ENCODE measurements at places on chromosomes 4 and X.

- DNase-seq = no peak
Measured at GRCh38 chr4:158169506-158169905, 3.3 kb downstream of the GASK1B start.

- no peak for DNase-seq
Measured at GRCh38 chr4:57084360-57084759, 25.8 kb downstream of the IGFBP7 start.

GRCh38 chr4:8105306-8106100 is 53.1 kb downstream of the ABLIM2 start:
- DNase-seq = no peak

DNA sequence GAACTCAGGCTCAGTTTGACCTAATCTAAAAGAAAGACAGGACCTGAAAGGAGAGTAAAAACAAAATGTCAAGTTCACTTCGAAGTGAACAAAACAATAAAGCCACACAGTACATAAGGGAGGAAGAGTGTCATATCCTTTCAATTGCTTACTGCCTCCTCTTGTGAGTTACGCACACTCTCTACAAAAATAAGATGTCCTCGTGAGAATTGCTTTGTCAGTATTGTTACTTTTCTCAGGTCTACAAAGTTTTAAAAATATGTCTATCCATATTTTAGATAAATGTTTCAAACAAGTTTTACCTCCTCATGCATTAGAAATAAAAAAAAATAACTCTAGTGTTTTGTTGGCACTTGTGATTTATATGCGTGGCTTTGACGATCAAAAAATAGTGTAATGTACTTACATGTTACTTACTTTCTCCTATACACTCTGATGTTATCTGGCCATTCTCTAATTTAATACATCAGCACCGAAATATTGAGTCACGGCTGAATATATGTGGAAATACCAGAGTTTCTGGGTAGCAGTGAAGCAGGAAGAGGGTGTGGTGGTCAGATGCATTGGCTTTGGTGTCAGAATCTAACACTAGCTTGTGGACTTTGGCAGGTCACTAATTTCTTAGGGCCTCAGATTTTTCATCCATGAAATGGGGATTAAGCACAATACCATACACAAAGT is 8.1 kb upstream of the MRPL1 start:
- DNase-seq = no peak

- no peak for DNase-seq
Measured at GRCh38 chrX:10441464-10441863, 178.9 kb downstream of the MID1 start.

GRCh38 chr4:55887594-55887993 is 34.1 kb downstream of the EXOC1 start:
- DNase-seq = no peak

DNA sequence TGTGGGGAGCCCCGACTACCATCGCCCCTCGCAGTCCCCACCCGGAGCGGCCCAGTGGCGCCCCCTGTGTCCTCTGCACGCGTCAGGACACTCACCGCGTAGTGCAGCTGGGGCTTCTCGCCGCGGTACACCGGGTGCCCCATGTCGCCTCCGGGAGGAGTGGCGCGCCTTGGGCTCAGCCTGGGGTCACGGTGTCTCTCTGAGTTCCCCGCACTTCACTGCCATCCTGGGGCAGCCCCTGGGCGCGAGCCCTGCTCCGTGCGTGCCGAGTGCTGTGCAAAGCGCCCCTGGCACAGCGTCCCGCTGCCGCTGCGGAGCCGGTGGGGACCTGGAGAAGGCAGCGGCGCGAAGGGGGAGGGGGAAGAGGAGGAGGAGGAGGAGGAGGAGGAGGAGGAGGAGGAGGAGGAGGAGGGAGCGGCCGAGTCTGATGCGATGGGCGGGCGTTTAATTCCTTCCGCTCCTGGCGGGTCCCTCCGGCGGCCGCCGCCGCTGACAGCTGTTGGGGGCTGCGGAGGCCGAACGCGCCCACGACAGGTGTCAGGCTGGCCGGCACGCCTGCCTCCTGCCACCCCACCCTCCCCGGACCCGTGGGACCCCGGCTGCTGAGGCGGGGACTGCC is 134.3 kb downstream of the AMELX start:
- no peak for DNase-seq

DNA sequence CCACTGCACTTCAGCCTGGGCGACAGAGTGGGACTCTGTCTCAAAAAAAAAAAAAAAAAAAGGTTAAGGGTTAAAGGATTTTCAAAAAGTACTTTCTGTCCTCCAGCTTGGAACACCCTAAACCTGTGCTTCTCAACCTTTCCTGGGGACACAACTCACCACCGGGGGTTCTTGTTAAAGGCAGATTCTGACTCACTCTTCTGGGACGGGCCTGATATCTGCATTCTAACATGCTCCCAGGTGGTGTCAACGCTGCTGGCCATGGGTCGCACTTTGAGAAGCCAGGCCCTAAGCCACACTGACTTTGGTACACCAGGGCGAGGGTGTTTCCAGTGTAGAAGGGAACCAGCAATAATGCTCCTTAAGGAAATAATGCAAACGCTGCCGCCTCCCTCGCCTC is 46.1 kb downstream of the AFAP1 start:
- DNase-seq = no peak

DNA sequence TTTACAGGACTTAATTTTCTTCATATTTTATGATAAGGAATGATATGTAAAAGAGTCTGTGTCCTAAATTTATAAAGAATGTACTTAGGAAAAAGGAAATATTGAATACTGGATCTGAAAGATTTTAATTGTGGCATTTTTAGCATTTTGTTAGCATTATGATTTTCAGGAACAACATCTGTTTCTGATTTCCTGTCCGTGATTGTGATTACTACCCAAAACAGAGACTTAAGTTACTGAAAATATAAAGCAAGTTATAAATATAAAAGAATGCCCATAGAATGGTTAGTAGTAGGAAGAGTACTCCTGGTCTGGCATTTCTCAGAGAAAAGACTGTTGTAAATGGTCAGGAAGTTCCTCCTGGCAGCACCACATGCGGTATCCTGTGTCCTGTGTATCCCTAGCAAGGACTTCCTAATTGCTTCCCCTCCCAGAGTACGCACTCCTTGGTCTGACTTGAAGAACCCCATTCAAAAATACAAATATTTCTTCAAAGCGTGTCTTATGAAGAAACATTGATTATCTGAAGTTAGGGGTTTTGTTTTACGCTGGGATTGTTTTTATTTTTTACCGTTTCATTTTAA is 88.9 kb downstream of the RS1 start:
- DNase-seq = no peak

DNA sequence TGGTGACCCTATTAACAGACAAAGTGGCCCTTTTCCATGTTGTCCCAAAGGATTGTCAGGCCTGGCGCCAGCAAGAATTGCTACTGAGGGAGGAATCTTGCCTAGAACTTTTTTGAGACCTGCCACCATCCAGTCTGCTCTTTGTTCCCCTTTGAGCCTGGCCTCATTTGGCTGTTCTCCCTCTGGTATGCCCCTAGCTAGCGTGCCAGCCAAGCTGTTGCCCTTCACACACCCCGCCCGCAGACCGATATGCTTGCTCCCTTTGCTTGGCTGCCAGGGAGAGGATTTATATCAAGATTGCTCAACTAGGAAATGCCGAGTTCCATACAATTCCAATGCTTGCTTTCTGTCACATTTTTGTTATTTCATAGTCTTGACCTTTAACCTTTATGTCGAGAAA is 24.4 kb downstream of the IGSF1 start:
- DNase-seq = no peak

- no peak for DNase-seq
Measured at GRCh38 chrX:135170877-135171519, at the start of gene CT55. CT55 (minus strand) TSS chrX:135171398; CDS start chrX:135171171, 227 bp downstream.

GRCh38 chr4:53552711-53553110 is 38.6 kb downstream of the LNX1 start:
- DNase-seq = no peak

DNA sequence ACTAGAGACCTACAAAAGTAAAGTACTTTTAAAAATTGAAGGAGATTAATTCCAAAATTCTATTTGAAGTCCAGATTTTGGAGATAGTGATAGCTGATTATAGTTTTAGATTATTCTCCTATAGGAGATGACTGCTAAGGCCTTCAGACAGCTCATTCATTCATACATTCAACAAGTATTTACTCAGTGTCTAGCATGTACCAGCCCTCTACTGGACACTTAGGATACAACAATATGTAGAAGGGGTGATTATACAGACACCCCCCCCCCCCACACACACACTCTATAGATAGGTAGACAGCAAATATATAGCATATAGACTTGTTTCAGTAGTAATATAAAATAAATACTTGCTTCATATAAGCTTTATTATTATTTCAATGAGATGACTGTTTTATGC is 60.4 kb upstream of the TAF9B start:
- no peak for DNase-seq

DNA sequence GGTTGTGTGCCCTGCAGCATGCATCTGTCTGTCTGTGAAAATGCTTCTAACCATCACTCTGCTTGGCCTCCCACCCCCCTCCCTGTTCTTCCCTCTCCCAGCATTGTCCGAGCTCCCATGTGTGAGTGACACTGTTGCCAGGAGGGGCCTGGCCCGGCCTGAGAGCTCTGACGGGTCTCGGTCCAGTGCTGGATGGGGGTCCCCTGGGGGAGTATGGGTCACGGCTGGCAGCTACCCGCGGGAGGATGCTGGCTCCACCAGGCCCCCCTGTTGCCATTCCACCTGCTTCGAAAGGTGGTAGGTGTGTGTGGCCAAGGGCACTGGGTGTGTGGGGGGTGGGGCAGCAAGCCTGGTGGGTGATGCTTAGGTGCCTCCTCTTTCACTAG is 3.6 kb downstream of the NLGN3 start:
- DNase-seq = no peak

GRCh38 chr4:5206016-5206790 is 154.9 kb downstream of the STK32B start:
- no peak for DNase-seq

DNA sequence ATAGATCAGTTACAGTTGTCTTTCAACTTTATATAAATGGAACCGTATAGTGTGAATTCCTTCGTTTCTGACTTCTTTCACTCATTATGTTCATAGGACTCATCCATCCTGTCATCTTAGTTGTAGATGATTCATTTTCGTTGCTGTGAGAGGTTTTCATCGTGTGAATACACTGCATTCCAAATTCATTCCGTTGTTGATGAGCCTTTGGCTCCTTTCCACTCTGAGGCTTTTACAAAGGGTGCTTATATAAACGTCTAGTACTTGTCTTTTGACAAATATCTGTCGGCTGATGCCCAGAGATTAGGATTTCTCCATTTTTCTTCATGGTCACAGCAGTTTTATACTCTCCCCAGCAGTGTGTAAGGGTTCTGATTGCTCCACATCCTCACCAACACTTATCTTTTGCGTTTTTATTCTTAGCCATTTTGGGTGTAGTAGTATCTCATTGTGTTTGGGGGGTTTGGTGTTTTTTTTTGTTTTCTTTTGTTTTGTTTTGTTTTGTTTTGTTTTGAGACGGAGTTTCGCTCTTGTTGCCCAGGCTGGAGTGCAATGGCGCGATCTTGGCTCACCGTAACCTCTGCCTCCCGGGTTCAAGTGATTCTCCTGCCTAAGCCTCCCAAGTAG is 48.6 kb downstream of the LRP2BP start:
- DNase-seq = no peak

DNA sequence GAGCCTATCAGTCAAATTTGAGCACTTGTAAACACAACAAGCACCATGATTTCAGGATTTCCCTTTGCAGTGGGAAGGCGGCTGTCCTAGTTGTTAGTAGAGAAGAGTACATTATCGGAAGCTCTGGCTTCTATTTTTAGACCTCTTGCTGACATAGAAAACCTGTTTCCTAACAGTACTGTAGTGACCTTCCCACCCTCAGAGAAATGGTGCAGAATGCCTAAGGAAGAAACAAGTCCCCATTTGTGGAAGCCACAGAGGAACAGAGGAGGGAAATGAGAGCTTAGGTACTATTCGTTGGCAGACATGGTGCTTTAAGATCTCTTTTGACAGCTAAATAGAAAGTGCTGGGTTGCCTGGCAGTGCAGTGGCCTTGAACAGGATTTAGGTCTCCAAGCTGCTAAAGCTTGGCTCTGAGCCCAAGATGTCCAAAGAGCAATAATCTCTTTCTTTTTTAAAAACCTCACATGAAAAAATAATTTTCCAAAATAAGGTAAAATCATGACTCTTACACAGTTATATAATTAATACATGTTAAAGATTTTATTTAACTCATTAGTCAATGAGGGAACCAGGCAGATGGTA is 24.9 kb downstream of the GLRA2 start:
- DNase-seq = no peak

GRCh38 chrX:139544591-139544990 is 14.1 kb downstream of the F9 start:
- DNase-seq = no peak

DNA sequence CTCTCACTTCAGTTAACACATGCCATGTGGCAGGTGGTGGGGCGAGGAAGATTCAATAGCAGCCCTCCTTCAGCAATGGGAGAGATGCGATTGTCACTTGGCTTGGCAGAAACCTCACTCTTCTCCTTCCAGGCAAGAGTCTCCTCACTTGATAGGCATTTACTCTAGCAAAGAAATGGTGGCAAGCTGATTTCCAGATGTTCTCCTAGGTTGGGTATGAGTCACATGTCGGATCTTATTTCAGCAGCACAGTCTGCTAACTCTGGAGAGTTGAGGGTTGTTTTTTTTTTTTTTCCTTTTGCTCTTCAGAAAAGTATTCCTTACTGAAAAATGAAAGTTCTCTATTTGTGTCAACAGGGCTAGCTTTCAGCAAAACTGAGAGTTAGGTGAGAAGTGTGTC is 119.5 kb upstream of the CHRDL1 start:
- DNase-seq = no peak

DNA sequence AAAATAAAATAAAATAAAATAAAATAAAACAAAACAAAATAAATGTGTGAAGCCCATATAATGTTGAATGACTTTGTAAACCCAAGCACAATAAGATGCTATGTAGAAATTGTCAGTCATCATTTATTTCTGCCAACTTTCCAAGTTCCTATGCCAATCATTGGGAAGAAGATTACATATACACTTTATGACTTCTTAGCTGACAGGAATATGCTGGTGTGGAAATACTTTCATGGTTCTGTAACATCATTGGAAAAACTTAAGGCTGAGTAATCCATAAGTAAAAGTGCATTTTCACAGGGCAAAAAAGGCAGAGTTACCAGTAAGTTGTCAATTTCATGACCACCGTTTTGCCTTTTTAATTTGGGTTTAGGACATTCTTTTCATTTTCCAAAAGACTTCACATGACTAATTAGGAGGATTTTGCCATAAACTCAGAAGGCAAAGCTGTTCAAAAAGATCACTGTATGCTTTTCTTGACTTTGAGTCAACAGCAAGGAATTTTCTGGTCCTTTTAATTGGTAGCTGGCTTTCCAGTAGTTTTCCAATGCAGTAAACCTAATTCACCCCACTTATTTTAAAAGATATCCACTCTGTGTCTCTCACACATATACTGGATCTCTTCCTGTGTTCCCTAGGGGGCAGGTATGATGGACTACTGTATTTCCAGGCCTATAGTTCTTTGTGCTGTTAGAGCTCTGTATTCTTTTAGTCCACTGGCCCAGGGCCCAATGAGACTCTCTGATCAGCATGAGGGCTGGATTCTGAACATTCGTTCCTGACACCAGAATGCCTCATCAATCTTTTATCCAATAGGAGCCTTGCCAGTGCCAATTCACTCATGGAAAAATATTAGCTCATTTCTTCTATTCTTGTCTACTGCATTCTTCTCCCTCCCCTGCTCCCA is 26.2 kb upstream of the SCRG1 start:
- DNase-seq = no peak

GRCh38 chr4:118867311-118868067 is 21.2 kb upstream of the SYNPO2 start:
- no peak for DNase-seq

- DNase-seq = no peak
Measured at GRCh38 chr4:76447393-76447851, 12.4 kb downstream of the SHROOM3 start.

GRCh38 chrX:40544343-40545266 is 36.2 kb upstream of the ATP6AP2 start:
- DNase-seq = no peak
